NAMALWA (cell line): ENCODE measurements at places on chromosomes 13 and 19.

DNA sequence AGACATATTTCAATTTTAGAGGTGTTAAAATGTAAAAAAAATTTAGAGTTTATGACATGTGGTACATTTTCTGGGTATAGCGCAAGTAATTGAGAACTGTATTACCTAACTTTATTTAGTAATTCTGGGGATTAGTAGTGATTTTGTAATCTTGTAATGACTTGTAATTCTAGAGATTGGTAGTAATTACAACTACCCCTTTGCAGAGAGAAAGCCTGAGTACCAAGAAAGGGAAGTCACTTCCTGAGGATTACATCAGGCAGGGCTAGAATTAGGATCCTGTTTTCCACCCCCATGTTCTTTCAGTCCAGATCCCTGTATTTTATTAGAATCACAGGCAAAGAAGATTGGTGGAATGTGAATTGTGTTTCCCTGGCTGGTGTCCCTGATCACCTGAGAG lies 274.9 kb downstream of the KCNRG start:
- DNase-seq = no peak

GRCh38 chr19:19475015-19475765 lies 40.2 kb downstream of the TSSK6 start:
- no peak for DNase-seq

DNA sequence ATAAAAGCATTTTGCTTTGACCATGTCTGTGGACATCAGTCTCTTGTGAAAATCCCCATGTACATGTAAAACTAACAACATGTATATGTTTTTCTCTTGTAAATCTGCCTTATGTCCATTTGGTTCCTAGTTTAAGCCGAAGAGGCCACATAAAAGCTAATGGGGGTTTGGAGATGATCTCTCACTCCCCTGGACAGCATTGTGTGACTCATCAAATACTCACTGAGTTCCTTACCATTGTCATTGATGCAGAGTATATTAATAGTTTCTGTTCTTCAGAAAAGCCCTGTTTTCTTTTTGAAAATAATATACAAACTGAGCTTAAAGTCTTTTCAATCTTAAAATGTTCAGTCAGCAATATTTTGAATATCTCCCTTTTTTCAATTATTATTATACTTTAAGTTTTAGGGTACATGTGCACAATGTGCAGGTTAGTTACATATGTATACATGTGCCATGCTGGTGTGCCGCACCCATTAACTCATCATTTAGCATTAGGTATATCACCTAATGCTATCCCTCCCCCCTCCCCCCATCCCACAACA lies 536.7 kb upstream of the HTR2A start:
- DNase-seq = no peak

DNA sequence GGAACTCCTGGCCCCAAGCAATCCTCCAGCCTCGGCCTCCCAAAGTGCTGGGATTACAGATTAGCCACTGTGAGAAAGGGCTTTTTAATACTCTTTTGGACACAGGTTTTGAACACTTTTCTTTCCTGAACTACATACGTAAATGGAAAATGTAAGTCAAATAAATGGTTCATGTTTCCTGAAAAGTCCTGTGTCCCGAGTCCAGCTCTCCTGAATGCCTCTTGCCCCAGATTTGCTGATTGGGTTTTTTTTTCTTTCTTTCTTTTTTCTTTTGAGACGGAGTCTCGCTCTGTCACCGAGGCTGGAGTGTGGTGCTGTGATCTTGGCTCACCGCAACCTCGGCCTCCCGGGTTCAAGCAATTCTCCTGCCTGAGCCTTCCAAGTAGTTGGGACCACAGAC lies 24.5 kb downstream of the PTPRS start:
- DNase-seq = no peak

DNA sequence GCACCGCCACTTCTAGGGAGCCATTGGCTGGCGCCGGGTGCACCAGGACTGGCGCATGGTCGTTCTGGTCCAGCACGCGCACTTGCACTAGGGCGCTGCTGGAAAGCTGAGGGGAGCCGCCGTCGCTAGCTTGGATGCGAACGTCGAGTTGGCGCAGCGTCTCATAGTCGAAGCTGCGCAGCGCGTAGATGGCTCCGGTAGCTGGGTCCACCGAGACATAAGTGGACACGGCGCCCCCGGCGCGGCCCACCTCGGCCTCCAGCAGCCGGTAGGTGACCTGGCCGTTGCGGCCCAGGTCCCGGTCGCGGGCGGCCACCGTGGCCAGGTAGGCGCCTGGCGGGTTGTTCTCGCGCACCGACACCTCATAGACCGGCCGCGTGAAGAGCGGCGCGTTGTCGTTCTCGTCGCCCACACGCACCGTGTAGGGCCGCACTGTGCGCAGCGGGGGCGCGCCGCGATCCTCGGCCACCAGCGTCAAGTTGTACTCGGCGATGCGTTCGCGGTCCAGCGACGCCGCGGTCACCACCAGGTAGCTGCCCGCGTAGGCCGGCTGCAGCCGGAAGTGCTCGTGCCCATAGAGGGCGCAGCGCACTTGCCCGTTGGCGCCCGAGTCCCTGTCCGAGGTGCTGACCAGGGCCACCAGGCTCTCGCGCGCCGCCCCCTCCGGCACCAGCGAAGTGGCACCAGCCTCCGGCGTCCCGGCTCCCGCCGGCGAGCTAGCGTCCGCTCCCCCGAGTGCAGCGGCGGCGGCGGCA lies 1.7 kb downstream of the PCDH8 start:
- DNase-seq = no peak

GRCh38 chr19:14770136-14770535 lies 8.2 kb downstream of the ADGRE2 start:
- DNase-seq = no peak

DNA sequence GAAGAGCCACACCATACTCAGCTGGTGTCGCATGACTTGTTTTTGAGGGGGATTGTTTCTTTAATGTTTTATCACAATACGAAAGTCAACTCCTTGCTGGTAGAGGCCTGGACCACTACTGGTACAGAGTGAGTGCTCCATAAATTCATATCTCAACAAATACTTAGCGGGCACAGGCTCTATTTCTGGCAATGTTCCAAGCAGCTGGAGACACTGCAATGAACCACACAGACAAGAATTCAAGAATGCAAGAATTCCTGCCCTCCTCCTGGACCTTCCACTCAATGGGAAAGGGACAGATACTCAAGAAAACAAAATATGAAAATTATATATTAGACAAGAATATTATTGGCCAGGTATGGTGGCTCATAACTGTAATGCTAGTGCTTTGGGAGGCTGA lies 5.1 kb upstream of the FXYD5 start:
- no peak for DNase-seq

DNA sequence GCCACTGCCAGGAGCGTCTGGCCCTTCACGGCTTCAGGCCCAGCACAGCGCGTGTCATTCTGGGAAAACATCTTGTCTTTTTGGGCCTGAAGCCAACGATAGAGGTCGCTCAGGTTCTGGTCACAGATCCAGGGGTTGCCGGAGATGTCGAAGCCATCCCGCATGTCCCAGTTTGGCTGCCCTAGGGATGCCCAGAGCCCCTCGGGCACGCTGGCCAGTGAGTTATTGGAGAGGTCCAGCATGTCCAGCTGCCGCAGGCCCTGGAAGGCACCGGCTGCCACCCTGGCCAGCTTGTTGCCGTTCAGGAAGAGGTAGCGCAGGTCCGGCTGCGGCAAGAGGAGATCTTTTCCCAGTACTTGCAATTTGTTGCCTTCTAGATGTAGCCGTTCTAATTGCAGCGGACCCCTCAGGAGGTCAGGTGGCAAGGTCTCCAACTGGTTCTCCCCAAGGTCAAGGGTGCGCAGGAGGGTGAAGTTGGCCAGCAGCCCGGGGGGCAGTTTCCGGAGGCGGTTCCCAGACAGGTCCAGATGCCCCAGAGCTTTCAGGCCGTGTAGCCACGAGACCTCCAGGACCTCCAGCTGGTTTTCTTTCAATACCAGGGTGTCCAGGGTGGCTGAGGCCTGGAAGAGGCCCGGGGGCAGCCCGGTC lies 1.8 kb downstream of the LRG1 start:
- DNase-seq = no peak
